ENCODE measurements at places on chromosomes 6 and 20. TPM values are rescaled to one million over a fixed set of nuclear protein-coding genes. Genes with fewer than 3 reads are reported as not detected.

Gene MCHR2
- total RNA-seq, result not detected

Gene CLVS2
- total RNA-seq, result not detected

Gene MUC22
- total RNA-seq, result not detected

Gene IL17A
- total RNA-seq, result 0.14 TPM

Gene HDGFL1
- not detected for total RNA-seq

Gene GID8
- total RNA-seq, result 39.6 TPM

Gene TGM3
- total RNA-seq, result not detected

Gene HLA-DOB
- total RNA-seq, result 2.9 TPM

Gene MPC1
- 19.3 TPM for total RNA-seq

Gene DSP
- total RNA-seq, result 0.14 TPM

Gene BPI
- 0.14 TPM for total RNA-seq

Gene NKAPL
- total RNA-seq, result not detected

Gene SLC35F1
- total RNA-seq, result not detected

Gene CRISP2
- total RNA-seq, result not detected

Gene HLA-DMB
- total RNA-seq, result 6.0 TPM

Gene HCK
- total RNA-seq, result 0.67 TPM

Gene FAXC
- total RNA-seq, result not detected

Gene LY6G6D
- total RNA-seq, result not detected

Measured in CD4-positive, alpha-beta T cell (primary cell).